ENCODE measurements at places on chromosomes 2 and 18.

- DNase-seq: no peak
Observed at GRCh38 chr2:71576541-71576940, 123.2 kb downstream of the DYSF start.

DNA sequence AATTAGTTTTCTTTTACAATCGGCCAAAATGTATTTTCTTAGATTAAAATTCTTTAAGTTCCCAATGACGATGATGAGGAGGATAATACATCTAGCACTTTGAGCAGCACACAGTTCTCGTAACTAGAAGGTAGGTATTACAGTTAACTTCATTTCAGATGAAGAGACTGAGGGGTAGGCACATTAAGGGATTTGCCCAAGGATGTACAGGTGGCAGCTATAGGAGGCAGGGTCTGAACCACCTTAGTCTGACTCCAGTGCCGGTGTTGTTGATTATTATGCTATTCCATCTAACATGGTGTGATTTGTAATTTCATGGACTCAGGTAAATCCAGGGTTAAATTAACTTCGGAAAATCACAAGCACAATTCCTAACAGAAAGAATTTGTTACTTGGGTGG is 1.1 kb downstream of the CD28 start:
- no peak for DNase-seq

DNA sequence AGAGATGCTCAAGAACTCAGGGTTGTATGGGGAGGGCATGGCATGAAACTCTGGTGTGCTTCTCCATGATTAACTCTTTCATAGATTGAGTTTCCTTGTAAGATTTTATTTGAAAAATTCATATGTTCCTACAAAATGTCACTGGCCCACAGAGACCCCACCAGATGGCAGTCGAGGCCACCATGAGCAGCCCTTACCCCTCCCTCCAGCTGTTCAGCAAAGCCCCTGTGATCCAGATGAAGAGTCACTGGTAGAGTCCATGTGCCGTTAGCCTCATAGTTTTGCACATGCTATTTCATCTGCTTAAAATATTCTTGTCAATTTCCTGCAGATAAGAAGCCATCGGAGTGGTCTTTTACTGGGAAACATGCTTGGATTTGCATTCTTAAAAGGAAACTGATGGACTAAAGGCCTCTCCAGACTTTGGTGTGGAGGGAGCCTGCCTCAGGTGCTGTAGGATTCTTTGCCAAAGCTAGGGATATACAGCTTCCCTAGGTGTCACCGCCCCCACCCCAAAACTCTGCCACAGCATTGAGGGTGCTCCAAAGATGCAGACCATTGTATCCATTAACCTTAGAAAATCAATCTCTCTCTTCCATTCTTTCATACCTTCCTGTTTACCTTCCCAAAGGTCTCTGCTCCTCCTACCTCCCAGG is 18.8 kb downstream of the ZNF385B start:
- no peak for DNase-seq

- no peak for DNase-seq
Observed at GRCh38 chr2:163541943-163542342, 193.9 kb downstream of the FIGN start.

DNA sequence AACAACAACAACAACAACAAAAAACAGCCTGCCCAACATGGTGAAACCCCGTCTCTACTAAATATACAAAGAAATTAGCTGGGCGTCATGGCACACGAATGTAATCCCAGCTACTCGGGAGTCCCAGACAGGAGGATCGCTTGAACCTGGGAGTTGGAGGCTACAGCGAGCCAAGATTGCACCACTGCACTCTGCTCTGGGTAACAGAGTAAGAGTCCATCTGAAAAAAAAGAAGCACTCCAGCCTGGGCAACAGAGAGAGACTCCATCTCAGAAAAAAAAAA is 344.1 kb upstream of the PLGLB2 start:
- no peak for DNase-seq

DNA sequence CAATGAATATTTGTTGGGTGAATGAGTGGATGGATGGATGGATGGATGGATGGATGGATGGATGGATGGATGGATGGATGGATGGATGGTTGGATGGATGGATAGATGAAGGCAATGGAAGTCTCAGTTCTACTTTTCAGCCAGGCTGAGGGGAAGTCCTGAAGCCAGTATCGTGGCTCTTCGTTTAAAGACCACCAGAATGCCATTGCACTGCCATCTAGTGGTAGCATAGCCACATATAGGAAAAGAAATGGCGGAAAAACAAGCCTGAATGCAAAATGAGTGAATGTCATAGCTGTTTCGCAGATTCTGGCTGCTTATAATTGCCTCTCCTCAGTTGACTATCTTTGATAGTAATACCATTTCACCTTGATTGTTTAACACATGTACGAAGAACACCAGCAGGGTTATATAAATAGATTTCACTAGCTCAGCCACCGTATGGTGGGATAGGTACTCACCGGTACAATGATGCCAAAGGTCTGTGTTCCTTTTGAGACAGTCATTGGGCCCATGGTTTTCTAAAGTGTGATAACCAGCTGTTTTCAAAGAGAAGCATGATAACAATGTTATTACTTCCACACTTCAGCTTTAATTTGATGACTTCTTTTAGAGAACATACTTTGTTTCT is 62.3 kb upstream of the GREB1L start:
- DNase-seq: peak; percentile 22

DNA sequence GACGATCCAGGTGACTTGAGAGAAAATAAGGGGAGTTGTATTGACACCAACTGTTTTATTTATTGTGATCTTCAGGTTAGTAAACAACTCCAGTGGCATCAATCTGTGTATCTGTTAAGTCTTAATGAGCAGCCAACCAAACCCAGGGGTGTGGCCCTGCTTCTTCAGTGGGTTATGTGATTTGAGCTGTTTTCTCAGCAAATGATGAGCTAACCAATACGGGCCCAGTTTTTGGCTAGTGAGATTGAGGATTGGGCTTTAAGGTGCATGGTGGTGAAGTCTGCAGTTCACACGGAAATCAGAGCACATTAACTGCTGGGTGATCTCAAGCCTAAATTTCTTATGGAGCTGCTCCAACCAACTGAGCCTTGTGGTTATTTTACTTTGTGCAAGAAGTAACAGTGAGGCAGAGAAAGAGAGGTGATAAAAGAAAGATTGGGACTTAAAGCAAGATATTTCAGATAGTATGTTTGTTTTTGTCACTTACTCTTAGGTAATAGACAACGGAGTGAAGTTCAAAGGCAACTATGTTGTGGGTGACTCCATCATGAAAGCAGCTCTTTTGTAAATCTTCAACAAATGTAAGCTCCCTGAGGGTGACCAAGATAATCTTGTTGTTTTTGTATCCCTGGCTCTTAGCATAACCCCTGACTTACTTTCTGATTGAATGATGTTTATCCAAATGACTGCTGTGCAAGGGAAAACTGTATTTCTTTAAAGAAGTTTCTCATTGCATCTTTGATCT is 2.4 kb downstream of the MTCL1 start:
- DNase-seq: no peak

DNA sequence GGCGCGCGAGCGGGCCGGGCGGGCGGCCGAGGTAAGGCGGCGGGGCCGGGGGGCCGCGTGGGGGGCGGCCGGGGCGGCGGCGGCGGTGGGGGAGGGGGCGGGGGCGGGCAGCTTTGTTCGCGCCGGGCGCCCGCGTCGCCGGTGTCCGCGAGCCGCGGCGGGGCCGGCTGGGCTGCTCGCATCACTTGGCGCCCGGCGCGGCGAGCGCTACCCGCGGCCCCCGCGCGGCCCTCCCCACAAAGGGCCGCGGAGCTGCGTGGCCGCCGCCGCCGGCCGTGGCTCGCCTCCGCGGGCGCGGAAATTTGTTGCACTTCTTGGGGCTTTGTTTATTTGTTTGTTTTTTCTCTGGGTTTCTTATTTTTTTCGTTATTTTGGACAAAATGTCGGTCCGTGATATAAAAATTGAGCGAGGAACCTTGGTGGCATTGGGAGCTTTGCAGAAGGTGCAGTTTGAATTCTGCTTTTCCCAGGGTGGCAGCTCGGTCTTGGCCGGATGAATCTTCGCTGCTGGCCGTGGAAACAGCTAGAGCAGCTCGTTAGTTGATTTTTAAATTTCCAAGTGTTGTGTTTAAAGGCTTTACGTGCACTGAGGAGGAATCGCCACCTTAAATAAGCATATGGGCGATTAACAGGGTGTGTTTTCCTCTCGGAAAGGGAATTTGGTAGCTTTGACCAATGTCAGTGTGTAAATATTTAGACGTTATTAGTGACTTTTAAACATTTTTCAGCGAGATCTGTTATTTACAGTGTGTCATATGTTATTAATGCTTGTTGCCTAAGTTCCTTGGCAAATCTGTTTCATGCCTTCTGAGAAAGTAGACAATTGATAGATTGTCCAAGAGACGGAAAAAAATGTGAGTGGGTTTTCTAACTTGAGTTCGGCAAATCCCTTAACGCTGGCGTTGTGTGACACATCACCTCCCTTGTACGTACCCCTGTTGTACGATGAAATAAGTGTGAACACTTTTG is 822 bp downstream of the UBE2E3 start:
- peak; percentile 10 for DNase-seq

- DNase-seq: no peak
Observed at GRCh38 chr2:109271920-109272319, 142.9 kb downstream of the SH3RF3 start.

DNA sequence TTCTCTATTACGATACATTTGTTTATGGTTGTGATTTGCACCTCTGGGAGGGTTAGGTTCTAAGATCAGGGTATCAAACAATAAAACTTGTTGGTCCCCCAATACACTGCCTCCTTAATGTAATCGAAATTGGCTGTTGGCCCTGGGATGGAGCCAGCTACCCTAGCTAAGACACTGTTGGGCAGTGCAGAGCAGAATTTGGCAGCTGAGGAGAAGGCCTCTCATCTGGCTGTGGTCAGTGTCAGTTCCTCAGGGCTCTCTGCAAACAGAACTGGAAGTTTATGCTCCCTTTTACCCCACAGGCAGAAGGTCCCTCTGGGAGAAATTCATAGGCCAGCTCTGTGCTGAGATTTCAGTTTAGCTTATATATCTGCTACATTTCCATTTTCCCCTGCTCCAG is 8.6 kb upstream of the HAAO start:
- DNase-seq: no peak

GRCh38 chr2:127511917-127512316 is 14.4 kb downstream of the IWS1 start:
- no peak for DNase-seq

DNA sequence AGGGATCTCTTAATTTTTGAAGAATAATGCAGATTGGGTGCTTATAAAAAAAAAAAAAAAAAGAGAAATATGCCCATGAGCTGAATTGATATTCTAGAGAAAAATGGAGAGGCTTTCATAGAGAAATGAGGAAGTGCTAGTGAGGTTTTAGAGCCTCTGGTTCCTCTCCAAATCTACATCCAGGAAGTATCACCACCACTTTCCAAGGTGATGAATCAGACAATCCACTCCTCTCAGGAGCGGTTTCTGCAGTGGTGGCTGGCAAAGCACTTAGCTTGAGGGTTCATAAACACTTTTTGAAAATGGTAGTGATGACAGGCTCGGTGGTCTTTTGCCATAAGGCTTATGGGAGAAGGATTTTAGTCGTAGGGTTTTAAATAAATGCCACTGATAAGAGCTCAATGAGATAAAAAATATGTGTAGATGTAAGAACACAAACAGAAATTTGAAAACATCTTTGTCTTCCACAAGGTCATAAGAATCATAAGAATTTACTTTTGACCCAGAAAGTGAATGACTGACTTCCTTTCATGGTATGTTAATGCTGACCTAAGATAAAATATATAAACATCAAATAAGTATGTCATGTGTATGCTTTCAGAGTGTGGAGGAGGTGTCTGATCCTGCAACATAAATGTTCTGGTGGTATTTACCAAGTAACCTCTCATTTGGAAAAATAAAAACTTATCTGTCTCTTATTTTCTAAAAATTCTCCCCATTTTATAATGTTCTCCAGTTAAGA is 42.1 kb upstream of the DSG1 start:
- DNase-seq: no peak

DNA sequence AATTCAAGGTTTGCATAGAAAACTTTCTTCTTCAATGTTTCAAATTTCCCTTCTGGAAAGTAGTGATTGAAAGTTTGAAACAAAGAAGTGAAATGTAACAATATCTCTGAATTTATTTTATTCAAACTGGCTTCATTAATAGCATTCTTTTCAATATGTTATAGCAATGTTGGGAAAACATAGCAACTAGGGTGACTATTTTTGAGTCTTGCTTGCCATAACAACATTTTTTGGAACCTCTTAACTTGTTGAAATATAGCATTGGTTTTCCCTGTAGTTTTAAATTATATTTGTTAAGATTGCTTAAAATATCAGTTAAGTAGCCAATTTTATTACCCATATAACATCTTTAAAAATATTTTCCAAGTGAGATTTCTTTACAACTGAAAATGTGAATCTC is 141.7 kb upstream of the OSR1 start:
- DNase-seq: no peak

- no peak for DNase-seq
Observed at GRCh38 chr2:25597881-25598280, 75.5 kb downstream of the DTNB start.

DNA sequence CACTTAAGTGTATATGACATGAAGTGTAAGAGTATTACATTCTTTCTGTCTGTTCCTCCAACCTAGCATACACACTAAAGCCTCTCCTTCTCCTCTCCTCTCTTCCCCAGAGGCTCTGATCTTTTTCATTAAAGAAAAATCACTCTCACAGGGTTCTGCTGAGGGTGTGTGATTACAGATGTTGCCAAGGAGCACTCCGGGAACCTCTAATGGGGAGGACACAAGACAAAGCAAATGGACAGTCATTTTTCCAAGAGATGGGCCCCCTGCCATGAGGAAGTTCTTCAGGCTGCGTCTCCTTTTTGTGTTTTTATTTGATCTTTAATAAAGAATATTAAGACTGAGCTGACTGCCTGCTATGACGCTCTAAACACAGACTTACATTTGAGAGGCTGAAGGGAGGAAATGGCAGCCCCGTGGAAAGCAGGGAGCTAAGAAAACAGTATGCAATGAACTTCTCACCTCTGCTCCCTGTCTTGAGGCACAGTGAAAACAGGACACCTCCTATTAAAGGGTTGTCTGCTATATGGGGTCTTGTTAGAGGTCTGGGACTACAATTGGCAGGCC is 578.1 kb downstream of the PIK3C3 start:
- DNase-seq: no peak

DNA sequence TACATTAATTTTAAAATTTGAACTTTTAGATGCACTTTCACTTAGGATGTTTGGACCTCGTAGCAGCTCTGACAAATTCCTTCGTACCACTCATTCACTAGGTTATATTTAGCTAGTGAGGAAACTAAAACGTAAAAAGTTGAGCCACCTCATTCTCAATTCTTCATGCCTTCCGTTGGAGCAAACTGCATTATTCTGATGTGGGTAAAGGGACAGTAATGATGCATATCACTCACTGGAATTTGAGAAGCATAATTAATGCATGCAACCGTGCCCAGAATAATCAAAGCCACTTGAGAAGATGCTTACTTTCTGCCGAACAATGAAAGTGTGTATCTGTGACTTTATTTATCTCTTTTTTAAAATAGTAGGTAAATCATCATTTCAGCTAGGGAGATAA is 2.2 kb downstream of the CNOT9 start:
- DNase-seq: no peak
